ENCODE measurements at places on chromosomes 7 and 10. TPM values are rescaled to one million over a fixed set of nuclear protein-coding genes. Genes with fewer than 3 reads are reported as not detected.

GRCh38 chr10:7205656-7206055, 205.2 kb downstream of the SFMBT2 start:
- no peak for DNase-seq

GRCh38 chr10:123999261-123999660, 94.1 kb downstream of the CHST15 start:
- DNase-seq, result no peak

- no peak for DNase-seq
These were observed 74.5 kb downstream of the OAT start for GRCh38 chr10:124344266-124344590.

DNA sequence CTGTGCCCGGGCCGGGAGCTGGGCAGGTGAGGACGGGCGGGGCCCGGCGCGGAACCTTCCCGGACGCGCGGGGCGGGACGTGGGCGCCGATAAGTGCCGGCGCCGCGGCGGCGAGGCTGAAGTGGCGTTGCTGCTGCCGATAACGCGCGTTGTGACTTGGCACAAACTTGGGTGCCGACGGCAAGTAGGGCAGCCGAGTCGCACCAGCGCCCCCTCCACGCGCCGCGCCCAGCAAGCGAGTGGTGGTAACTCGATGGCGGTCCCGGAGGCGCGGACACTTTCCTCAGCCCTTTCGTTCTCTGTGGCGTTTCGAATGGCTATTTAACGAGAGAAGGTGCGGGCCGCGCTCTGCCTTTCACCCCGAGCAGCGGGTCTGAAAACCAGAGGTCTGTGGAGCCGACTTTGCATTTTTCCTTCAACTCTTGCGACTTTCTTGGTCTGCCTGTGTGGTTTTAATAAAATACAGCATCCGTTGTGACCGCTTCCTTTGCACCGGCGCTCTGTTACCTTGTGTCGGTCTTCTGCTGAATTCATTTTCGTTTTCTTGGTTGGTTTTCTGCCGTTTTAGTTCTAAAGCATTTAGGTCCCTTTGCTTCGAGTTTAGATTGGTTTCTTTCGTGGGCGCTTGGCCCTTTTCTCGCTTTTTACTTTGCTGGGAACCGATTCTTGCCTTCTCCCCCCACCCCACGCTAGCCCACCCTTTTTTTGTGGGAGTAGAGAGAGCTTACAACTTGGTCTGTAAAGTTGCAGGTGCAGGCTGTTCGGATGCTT, 701 bp downstream of the STK17A start:
- peak; percentile 77 for DNase-seq

- DNase-seq, result no peak
These were observed 254.3 kb upstream of the NPVF start for GRCh38 chr7:25482631-25483030.

DNA sequence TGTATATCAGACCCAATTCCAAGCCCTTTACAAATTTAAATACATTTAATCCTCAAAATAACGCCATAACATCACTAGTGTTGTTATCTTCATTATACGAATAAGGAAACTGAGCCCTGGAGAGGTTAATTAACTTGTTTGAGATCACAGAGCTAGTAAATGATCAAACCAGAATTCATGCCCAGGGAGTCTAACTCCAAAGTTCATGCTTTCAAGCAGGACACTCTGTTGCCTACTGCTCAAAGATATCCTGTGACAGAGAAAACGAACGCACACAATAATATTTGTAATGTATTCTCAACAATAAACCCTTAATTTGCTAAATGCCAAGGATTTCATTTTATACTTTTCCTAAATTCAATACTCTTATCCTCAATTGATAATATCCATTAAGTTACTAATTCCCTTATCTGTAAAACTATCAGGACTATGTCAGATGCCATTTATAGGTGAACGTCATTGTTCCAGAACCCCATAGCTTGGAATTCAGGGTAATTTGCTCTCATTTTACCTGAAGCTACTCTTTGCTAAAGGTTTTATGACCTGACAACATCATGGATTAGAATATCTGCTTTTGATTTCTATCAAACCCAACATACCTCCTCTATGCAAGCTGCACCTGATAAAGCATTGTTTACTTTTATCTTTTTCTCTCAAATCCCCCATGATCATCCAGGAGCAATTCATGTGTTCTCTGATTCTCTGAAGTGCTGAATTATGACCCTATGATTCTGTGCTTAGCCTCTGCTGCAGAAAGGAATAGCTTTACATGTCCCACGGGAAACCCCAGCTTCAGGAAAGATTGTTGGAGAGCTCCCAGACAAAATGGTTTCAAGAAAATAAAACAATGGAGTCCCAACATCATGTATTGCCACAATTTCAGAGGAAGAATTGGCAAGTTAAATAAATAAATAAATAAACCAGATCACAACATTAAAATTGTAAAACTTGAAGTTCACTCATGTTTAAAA, 150.2 kb upstream of the CDK1 start:
- no peak for DNase-seq

DNA sequence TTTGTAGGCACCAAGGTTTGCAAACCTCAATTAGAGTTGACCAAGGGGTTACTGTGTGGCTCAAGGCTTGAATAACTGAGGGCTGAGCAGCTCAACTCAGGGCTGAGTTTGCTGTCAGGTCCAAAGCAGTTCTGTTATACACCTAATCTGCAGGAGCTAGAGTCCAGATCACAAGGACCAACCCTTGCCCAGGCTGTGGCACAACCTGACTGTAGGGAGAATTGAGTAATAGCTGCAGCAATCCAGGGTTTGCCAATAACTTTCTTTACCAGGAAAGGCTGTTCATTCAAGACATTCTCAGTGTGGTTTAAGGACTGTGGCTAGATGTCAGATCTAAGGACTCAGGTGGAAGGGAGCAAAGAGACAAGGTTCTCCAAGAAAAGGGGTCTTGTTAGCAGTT, 115.6 kb upstream of the IMMP2L start:
- DNase-seq, result no peak

- DNase-seq, result no peak
These were observed 179.4 kb downstream of the CPEB3 start for GRCh38 chr10:92111336-92111939.

GRCh38 chr7:156950381-156950858, 908 bp downstream of the NOM1 start:
- no peak for DNase-seq

- no peak for DNase-seq
These were observed 44.5 kb downstream of the INPP5A start for GRCh38 chr10:132582137-132582536.

DNA sequence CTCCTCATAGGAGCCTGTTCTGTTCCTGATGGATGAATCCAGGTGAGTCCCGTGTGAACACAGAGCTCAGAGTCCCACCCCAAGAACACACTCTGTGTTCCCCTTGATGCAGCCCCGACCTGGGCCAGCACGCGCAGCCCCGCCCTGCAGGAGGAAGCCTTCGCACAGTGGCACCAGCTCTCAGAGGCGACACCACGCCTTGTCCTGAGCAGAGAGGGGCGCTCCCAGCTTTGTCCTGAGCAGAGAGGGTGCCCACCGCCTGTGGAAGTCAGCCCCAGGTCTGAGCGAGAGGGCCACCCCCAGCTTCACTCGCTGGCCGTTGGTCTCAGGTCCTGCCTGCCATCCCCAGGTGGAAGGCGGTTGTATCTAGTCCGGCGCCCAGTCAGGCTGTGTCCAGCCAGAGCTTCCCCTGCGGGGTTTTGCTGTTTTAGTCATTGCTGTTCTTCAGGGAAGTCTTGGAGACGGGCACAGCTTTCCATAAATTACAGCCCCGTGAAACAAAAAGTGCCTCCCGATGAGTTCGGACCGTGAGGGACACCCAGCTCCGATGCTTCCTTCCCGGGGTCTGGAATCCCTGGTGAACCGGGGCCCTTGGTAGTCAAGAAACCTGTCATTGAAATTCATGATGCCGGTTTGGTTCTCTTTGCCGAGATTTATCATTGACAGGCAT, 43.6 kb downstream of the NKX6-2 start:
- no peak for DNase-seq

DNA sequence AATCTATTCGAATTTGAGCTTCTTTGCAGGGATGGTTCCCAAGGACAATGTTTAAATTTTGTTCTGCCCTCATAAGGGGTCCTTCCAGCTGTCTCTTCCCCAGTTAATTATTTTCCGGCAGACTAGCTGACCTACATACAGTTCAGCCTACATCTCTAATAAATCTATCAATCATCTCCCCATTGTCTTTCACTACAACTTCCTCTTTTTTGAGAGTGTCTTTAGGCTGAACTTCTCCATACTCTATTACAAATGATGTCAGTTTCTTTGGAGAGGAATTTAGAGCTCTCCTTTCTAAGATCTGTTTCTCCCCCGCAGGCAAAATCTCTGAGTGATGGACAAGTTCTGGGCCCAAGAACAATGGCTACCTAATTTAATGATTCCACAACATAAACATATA, 122.2 kb downstream of the PCLO start:
- DNase-seq, result no peak

DNA sequence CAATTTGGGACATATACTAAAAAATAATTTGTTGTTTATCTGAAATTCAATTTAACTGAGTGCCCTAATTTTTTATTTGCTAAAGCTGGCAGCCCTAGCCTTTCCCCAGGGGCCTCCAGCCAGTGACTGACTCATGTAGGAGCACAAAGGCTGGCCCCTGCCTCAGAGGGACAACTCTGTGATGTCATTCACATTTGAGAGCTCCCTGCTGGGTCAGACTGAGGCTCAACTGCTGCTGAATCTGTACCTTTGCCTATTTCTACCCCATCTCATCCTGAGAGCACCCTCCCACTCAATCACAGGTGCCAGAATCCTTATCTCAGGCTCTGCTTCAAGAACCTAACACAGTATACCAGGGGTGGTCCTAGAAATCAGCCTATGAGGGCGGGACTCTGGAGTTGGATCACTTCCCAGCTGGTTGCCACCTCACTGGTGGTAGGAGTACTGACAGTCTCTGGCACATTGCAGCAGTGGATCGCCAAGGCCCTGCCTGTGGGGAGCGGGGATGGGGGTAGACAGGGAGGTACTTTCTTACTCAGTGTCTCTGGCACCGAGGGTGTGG, 11.6 kb downstream of the GCK start:
- no peak for DNase-seq

DNA sequence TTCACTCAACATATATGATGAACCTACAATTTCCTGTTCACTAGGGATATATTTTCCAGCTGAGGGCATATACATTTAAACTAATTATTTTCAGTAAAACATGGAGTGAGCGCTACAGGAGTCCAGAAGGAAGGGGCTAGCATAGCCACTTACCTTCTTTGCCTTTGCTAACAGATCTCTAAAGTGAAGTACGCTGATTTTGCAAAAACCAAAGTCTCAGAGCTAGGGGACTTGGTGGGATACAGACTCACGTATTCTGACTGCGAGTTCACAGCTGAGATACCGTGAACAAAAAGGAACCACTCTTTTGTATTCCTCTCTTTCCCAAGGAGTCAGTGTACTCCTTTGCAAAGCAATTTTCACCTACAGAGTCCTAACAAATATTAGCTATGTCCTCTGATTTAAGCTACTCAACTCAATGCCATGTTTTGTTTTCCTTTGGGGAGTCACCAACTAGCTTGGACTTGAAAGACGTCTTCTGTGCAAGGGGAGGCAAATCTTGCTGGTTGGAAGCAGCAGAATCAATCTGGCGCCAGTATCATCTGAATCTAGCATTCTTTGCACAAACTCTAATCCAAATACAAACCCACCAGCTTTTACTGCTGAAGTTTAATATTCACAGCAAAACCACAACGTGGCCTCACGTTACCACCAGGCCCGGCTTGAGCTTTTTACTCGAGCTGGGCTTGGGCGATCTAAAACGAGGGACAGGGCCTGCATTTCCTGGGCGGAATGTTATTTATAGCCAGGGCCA, 657 bp downstream of the CDNF start:
- DNase-seq, result no peak

GRCh38 chr7:154575497-154575896, 427.4 kb downstream of the PAXIP1 start:
- no peak for DNase-seq

DNA sequence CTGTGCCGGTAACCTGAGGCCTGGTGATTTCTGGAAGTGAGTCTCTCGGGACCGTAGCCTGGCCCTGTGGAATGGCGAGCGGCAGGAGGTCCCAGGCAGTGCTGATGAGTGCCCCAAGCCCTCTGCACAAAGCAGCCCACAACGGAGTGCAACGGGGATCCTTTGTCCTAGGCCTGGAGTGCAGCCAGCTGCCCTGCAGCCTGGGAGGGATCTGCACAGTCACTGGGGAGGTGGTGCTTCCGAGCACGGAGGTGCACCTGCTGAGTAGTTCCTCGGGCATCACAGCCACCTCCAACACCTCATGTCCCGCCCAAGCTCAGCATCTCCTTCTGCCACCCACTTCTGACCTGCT, 162.8 kb upstream of the ZMIZ1 start:
- DNase-seq, result no peak

GRCh38 chr7:11427686-11428273, 404.2 kb downstream of the THSD7A start:
- DNase-seq, result no peak

GRCh38 chr7:101164071-101164840, 1.1 kb downstream of the VGF start:
- DNase-seq, result no peak

DNA sequence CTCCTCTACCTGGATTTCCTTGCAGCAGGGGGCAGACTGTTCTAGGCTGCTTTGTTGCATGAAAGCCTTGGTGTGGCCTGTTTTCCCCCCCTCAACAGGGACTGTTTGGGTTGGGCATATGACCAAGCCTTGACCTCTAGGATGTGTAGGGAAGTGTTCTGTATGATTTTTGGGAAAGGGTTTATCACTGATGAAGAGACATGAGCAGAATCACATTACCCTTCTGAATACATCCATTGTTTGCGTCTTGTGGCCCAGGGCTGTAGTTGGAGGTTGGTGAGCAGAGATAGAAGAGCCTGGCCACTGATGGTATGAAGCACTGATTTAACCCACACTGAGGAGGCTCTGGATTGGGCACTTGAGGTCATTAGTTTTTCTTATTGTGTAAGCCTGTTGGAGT, 26.6 kb downstream of the ZNF12 start:
- DNase-seq, result no peak

DNA sequence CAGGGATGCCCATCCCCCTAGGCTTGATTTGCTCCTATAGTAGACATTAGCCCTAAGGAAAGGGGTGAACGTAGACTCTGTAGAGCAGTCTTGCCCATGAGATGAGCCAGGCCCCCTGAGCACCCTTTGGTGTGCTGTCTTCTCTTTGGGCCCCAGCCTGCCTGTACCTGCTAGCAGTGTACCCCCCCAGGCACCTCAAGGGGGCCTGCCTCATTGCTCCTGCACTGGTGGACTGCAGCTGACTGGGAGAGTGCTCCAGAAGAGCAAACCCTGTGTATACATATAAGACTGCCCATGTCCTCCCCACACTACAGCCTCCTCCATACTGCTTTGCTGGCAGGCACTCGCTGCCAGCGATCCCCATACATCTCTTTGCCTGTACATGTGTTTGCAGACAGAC, 206.7 kb downstream of the PCDH15 start:
- no peak for DNase-seq

- no peak for DNase-seq
These were observed 112.8 kb upstream of the SFMBT2 start for GRCh38 chr10:7523656-7524055.

Gene SLC26A4
- 1.3 TPM for total RNA-seq

Gene GNAT3
- total RNA-seq, result not detected

Gene CLDN4
- 0.27 TPM for total RNA-seq

Gene MACC1
- 0.06 TPM for total RNA-seq

Gene CHAT
- total RNA-seq, result not detected

Gene ATRNL1
- 0.22 TPM for total RNA-seq

Gene ODAD2
- not detected for total RNA-seq
